ENCODE measurements at places on chromosomes 16 and 17.

DNA sequence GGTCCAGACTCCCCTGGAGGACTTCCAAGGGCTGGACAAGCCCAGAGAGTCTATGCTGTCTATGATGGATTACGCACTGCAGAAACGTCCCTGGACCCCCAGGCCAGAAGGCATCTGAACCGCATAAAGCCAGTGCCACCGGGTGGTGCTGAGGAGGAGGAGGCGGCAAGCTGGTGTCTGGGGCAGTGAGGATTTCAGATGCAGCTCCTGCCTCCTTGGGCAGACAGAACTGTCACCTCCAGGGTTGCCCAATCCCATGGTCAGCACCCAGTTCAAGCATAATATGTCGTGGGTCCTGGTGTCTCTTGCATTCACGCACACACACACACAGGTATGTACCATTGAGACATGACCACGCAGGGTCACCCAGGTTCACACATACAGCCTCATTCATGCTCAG, 25.6 kb downstream of the RAP1GAP2 start:
- no peak for DNase-seq

DNA sequence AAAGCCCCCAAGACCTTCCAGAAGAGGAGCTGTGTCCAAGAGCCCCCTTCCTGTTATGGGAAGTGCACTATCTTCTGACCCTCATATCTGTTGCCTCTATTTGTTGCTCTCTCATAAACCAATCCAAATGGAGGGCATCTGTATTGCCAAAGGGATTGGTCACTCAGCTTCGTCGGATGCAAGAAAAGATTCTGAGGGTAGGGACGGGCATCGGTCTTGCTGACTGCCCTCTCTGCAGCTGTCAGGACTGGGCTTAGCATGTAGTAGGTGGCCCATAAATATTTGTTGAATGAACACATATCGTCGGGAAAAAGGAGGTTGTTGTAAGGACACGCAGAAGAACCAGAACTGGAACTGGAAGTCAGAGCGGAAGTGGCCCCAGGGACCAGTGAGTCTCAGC, 44.1 kb downstream of the CCDC42 start:
- no peak for DNase-seq

DNA sequence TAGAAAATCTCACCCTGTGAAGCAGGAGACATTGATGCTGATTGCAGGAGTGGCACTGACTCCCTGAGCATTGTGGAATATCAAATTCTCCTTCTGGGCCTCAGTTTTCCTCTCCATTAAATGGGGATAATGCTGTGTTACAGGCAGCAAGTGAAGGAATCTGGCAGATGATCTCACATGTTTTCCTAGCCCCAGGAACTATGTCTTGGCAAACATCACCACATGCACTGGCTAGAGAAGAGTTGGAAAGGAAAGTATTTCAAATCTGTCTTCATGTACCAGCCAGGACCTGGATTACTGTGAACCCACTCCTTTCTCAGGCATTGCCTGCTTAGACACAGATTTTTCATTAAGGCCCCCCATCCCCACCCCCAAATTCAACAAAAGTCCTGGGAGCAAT, 13.6 kb upstream of the CCL8 start:
- DNase-seq, result no peak

- DNase-seq, result no peak
These were observed 8.3 kb upstream of the NLRC5 start for GRCh38 chr16:56980792-56981724.

- DNase-seq, result no peak
These were observed 52.5 kb upstream of the DHX40 start for GRCh38 chr17:59512844-59513385.

DNA sequence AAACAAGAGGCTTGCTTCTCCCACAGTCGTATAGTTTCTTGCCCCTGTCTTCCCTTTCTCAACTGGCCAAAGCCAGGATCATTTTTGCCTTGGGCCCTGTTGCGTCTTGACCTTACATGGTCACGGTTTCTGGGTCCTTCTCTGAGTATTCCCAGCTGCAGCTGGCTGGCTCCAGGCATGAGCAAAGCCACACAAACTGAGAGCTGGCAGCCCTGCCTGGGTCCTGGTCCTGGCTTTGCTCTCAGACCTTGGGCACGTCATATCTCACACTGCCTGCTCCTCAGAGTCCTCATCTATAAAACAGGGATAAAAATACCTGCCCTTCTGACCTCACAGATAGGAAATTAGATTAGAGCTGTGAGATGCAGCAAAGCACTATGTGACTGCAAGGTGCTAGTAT, 277.6 kb downstream of the CBLN1 start:
- DNase-seq, result no peak
